ENCODE measurements at places on chromosomes 13 and 19.

DNA sequence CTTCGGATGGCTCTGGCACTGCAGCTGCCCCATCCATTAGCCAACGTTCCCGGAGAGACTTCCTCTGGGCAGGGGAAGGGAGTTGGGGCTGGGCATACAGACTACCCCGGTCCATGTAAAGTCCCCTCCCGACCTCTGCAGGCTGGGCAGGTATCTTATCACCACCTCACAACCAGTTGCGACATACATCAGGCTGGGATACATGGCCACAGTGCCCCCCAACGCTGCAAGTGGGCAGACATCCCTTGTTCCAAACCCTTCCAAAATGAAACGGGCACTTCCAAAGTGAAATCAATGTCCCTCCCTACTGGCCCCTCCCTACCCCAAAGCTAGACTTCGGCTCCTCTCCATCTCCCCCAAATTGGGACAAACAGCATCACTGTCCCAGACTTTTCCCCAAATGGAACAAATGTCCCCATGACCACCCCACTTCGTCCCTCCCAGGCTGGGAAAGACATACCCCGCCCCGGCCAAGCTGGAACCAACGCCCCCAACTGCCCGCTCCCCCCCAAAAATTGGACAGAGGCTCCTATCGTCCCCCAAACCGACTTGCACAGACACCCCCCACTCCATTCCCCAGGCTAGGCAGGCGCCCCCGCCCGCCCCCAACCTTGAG is 5.0 kb downstream of the PALM3 start:
- DNase-seq: no peak

GRCh38 chr13:46354156-46355087 is 32.6 kb downstream of the RUBCNL start:
- DNase-seq: peak; percentile 65

- DNase-seq: no peak
Observed at GRCh38 chr13:25280396-25280795, 6.9 kb downstream of the MTMR6 start.

- no peak for DNase-seq
Observed at GRCh38 chr13:106499113-106499512, 36.3 kb downstream of the EFNB2 start.

DNA sequence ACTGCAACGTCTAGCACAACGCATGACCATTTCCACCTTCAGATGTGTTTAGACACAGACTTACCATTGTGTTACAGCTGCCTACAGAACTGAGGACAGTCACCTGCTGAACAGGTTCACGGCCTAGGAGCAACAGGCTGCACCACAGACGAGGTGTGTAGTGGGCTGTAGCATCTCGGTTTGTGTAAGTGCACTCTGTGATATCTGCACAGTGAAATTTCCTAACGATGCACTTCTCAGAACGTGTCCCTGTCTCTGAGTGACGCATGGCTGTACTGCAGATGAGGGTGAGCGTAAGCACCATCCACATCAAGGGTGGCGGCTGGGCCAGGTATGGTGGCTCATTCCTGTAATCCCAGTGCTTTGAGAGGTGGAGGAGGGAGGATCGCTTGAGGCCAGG is 15.2 kb downstream of the DCUN1D2 start:
- DNase-seq: no peak

- DNase-seq: no peak
Observed at GRCh38 chr13:32381539-32381938, 46.4 kb downstream of the N4BP2L1 start.

- DNase-seq: no peak
Observed at GRCh38 chr19:44820648-44821609, 12.0 kb downstream of the BCAM start.

DNA sequence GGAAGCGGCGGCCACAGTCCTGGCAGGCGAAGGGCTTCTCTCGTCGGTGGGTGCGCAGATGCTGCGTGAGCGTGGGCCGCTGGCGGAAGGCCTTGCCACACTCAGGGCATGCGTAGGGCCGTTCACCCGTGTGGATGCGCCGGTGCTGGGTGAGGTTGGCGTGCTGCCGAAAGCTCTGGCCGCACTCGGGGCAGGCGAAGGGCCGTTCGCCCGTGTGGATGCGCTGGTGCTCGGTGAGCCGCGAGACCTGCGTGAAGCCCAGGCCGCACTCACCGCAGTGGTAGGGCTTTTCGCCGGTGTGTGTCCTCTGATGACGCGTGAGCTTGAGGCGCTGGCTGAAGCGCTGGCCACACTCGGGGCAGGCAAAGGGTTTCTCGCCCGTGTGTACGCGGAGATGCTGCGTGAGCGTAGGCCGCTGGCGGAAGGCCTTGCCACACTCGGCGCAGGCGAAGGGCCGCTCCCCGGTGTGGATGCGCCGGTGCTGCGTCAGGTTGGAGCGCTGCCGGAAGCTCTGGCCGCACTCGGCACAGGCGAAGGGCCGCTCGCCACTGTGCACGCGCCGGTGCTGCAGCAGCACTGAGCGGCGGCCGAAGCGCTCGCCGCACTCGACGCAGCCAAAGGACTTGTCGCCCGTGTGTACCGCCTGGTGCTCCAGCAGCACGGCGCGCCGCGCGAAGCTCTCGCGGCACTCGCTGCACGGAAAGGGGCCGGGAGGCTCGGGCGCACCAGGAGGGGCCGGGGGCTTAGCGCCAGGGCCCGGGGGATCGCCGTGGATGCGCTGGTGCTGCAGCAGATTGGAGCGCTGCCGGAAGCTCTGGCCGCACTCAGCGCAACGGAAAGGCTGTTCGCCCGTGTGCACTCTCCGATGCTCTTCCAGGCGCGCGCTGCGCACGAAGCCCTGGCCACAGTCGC is 4.0 kb upstream of the UBE2M start:
- DNase-seq: no peak

- DNase-seq: no peak
Observed at GRCh38 chr19:3575260-3575741, 2.6 kb downstream of the HMG20B start.

DNA sequence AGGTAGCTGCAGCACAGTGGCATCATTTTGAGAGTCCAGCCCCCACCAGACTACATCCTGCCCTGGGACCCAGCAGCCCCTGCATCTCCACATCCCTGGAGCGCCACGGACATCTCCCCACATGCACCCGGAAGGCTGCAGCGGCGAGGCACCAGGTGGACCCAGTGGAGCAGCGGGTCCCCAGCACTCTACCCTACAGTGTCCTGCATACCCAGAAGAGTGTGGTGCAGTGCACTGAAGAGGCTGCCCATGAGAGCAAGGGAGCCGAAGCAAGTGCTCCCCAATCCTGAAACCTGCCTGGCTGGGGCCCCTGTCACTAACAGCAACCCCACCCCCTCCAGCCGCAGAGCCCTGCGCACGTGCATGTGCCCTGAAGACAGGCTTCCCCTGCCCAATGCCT is 21.3 kb upstream of the SLC7A9 start:
- no peak for DNase-seq

GRCh38 chr19:18607226-18608101 is 865 bp upstream of the CRLF1 start:
- no peak for DNase-seq

GRCh38 chr19:41707871-41708371 is 505 bp upstream of the CEACAM5 start:
- no peak for DNase-seq

DNA sequence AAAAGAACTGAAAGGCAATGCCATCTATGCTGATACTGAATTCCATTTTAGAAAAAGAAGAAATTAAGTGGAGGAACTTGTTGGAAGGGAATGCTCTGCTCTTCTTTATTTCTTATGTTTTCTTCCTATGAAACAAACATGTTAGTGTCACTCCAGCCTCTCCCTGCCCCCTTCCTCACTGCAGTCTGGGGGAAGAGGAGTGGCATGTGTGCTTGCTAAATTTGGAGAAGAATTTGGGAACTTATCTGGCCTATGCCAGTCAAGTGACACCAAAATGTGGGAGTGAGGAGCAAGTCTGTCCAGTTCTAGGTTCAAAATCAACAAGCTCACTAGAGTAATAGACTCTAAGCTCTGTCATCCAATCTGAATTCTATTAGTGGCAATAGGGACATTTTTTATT is 214.6 kb downstream of the RBM26 start:
- no peak for DNase-seq

DNA sequence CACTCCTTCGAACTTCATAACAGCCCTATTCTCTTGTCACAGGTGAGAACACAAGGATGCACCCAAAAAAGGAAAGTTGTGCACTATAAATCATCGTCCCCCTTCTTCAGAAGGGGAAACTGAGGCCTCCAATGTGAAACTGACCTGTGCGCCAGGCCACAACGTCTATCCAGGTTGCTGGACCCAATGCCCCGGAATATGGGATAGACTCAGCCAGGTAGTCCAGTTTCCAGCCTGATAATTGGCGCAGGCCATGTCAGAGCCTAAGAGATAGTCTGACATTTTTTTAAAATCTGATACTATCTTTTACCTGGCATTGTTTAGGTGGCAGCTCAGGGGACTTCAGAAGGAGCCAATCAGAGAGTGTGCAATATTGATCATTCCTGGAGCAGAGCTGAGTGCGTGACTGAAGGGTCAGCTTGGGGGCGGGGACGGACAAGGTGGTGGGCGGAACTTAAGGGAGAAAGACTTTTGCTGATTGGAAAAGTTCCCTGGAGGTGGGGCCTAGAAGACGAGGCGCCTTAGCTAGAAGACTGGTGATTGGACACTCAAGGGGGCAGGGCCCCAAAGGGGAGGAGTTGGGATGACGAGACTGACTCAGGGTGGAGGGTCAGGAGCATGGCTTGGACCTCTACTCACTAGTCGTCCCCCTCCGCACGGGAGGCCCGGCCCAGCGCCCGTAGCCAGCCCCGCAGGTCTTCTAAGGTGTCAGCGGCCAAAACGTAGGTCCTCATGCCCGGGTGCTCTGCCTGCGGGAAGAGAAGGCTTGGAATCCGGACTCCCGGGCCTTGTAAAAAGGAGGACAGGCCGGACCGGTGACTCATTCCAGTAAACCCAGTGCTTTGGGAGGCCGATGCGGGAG is 8.5 kb downstream of the PLEKHA4 start:
- DNase-seq: no peak

- no peak for DNase-seq
Observed at GRCh38 chr13:114339857-114340534, 25.7 kb downstream of the CHAMP1 start.

GRCh38 chr19:44666852-44667556 is 4.3 kb upstream of the CEACAM19 start:
- no peak for DNase-seq

GRCh38 chr19:16418597-16418962 is 53.2 kb downstream of the EPS15L1 start:
- DNase-seq: no peak

DNA sequence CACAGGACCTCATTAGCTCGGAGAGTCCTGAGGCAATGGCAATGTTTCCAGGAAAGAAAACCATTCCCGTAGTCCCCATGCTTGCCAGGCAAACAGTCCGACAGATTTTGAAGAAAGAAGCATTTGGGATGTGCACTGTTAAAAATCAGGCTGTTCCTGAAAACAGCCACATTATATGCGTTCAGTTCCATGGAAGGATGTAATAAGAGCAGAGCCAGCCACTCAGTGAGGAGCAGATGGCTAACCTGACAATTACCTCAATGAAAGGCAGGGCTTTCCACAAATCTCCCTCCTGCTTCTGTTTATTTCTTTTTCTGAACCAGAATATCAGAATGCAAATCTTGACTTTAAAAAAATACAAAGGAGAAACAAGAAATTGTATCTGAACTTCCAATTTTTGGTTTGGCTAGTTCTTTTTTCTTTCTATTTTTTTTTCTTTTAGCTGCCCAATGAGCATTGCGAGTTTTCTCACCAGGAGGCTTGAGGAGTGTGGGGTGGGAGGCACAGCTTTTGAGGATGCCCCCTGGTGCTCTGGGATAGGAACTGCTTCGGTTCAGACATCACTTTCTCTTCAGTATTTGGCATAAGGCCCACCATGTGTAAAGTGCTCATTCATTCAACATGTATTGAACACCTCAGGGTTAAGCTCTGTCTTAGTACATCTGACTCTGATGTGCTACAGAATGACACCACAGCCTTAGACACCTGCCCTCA is 124.2 kb downstream of the TBC1D4 start:
- DNase-seq: no peak

DNA sequence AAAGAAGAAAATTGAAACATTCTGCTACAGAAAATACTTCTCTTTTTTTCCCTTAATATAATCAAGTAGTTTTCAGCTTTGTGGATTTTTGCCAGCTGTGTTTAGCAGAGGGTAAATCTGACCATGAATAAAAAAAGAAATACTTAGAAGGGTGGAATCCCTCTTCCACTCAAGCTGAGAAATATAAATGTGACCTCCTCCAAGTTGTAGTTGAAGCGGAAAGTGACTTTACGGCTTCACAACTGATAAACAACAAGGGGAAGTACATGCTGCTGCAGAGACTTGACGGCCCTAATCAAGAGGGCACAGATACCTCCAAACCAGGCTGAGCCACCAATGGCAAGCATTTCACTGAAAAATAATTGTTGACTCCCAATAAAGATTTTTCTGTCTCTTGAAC is 785.0 kb downstream of the SLITRK5 start:
- no peak for DNase-seq

DNA sequence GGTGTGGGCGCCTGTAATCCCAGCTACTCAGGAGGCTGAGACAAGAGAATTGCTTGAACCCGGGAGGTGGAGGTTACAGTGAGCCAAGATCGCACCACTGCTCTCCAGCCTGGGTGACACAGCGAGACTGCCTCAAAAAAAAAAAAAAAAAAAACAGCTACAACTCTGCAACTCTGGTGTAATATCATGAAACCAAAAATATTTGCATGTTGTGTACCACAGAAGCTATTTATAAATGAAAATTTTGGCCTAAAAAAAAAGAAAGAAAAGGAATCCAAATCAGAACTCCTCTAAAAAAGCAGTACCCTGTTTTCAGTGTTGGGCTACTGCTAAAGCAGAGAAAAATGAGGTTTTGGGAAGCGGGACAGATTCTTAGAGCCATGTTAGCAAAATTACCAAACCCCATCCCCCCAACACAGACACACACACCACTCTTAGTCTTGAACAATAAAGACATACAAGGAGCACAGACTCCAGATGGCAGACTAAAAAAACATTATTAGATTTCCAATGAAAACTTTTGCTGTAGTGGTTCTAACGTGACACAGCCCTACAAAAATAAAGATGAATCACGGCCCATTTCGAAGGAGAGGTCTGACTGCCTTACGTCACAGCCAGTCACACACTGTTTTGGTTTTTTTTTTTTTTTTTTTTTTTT is 51.5 kb downstream of the INSR start:
- no peak for DNase-seq

GRCh38 chr19:18951721-18952281 is 10.8 kb upstream of the HOMER3 start:
- no peak for DNase-seq
